T47D (cell line): ENCODE measurements at places on chromosomes 4 and X.
A peak's percentile ranks its signal among the peaks of the same experiment; 100 is the strongest.

- no peak for DNase-seq
Measured at GRCh38 chrX:110086916-110087484, 84.1 kb downstream of the TMEM164 start.

DNA sequence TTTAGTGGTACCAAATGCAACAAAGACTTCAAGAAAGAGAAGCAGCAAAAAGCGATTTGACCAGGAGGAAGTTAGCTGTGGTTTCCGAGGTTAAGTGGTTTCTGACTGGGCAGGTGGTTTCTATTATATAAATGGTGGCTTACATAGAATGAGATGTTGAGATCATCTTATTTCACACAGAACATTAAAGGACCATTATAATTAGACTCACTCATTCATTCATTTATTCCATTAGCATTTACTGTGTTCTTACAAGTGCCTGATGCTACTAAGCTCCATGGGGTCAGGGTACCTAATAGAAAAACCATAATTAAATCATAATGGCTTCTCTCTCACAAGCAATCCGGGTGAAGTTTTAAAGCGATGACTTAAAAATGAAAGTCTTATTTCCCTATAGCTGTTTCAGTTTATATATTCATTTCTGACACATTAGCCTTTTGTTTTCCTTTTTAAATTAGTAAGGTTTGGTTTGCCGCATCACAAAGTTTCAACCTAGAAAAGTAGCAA, 10.6 kb downstream of the TSPAN6 start:
- no peak for DNase-seq

- peak; percentile 22 for DNase-seq
Measured at GRCh38 chrX:111568354-111568753, 56.9 kb downstream of the SERTM2 start.

DNA sequence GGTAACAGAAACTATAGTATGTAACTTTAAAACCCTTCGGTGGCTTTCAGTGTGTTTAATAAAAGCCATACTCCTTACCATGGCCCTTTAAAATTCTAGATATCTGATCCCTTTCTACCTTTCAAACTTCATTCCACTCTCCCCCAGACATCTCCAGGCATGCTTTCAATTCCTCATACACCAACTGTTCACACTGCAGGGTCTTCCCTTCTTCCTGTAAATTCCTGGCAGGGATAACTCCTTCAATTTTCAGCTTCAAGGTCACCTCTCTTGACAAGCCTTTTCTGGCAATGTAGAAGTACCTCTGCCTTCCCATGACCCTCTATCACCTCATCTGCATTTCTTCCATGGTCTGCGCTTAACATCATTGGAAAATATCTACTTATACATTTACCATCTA, 60.8 kb downstream of the WDFY3 start:
- no peak for DNase-seq

- peak; percentile 40 for DNase-seq
Measured at GRCh38 chrX:78104447-78105176, 564 bp downstream of the PGK1 start.

- no peak for DNase-seq
Measured at GRCh38 chrX:150767475-150768131, 74.4 kb downstream of the MTMR1 start.

GRCh38 chr4:76948443-76949275, 893 bp upstream of the SEPTIN11 start:
- DNase-seq = peak; percentile 86

DNA sequence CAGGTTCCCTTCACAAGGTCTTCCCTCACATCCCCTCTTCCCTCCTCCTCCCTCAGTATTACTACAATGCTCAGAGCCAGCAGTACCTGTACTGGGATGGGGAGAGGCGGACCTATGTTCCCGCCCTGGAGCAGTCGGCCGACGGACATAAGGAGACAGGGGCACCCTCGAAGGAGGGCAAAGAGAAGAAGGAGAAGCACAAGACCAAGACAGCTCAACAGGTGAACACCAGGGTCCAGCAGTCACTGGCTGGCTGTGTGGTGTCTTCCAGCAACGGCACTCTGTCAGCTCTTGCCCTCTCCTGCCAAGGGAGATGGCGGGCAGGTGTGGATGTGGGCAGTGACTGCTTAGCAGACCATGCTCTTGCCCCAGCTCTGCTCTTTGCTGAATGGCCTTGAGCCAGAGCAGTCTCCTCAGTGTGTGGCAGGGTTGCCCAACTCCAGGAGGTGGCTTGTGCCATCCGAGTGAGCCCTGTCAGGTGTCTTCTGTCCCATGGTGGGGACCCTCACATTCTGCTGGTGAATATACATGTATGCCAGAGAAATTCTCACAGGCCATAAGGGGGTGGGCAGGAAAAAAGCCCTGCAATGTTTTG, 11.4 kb upstream of the UBA1 start:
- no peak for DNase-seq

DNA sequence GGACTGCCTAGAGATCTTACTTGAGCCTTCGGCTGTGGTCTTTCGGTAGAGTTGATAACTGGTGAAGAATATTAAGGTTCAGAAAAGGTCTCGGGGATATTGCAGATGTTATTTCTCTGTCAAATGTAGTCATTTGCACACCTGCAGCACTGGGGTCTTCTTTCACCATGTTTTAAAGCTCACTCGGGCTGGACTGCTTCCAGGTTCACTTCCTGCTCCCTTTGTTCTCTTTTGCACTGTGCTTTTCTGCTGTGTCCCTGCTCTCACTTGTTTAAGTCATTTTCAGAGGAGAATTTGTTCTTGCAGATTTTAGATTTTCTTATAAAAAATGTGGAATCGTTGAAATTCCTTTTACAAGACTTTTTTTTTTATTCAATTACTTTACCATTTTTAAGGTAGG, 68.5 kb downstream of the BMPR1B start:
- DNase-seq = no peak

DNA sequence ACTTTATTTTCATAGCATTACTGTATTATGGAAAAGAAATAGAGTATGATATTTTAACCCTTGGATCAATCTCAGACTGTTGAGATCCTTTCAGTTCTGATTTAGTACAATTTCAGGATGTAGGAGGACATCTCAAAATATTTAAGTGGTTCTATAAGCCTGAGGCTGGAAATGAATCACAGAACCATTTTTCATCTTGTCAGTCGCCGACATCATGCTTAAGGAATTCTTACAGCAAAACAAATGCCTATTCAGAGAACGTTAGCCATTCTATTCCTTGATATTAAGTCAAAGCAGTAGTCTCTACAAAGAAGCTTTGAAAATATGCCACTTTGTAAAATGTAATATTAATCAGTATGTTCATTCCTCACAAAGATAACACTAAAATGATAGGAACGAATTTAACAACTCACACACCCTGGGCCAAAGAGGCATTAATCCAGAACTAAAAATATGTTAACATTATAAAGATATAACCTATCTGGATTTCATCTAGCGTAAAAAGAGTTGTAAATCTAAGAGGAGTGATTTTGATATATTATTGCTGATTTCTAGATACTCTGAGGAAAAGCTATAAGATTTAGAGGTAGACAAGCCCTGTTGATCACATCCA, 152.0 kb downstream of the GASK1B start:
- no peak for DNase-seq

DNA sequence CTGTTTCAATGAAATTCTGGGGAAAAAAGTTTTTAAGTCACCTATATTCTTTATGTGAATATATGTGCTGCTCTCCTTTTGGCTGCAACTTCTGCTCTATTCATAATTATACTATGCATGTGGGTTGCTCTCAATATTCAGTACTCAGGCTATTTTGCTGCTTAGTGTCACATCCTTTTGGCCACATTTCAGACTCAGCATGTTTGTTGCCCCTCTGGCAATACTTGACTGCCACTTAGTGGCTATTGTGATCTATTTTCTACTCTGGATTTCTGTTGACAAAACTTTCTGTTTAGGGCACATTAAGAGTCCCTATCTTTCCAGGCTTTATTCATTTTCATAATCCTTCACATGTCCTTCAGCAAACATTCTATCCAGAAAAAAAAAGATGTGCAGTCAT, 15.8 kb upstream of the CT45A1 start:
- no peak for DNase-seq

- no peak for DNase-seq
Measured at GRCh38 chrX:75061701-75062100, 94.4 kb downstream of the ABCB7 start.

- no peak for DNase-seq
Measured at GRCh38 chr4:141705048-141705746, 68.8 kb downstream of the IL15 start.

DNA sequence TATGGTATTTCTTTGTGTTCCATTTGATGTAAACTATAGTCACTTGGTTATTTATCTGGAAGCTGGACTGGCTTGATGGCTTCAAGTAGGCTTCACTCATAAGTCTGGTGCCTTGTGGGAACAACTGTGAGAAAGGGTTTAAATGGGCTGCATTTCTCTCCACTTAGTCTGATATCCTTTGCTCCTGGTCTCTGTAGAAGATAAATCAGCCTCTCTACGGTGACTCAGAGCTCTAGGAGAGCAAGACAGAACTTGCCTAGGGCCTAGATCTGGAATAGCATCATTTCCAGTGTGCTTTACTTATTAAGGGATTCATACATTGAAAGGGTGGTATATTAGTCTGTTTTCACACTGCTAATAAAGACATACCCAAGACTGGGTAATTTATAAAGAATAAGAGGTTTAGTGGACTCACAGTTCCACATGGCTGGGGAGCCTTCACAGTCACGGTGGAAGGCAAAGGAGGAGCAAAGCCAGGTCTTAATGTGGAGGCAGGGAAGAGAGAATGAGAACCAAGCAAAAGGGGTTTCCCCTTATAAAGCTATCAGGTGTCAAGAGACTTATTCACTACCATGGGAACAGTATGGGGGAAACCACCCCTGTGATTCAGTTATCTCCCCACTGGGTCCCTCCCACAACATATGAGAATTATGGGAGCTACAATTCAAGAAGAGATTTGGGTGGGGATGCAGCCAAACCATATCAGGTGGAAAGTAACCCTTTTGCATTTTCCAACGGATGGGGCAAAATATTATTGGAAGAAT, 1746.4 kb upstream of the PCDH7 start:
- no peak for DNase-seq

DNA sequence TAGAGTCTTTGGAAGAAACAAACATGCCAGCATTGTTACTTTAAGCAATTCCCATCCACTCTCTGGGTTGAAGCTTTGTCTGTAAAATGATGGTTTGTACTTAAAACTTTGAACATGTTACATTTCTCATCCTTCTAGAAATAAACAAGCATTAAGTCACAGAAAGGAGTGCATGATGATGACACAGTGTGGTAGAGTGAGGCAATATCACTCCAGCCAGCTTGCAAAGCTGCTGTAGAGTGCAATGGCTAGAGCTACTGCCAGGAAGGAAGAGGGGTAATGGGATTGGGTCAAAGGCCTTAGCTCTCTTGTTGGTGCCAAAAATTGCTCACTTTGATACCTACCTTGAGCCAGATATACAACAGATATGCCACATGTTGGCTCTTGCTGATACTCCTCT, 12.3 kb upstream of the ENOX2 start:
- no peak for DNase-seq

DNA sequence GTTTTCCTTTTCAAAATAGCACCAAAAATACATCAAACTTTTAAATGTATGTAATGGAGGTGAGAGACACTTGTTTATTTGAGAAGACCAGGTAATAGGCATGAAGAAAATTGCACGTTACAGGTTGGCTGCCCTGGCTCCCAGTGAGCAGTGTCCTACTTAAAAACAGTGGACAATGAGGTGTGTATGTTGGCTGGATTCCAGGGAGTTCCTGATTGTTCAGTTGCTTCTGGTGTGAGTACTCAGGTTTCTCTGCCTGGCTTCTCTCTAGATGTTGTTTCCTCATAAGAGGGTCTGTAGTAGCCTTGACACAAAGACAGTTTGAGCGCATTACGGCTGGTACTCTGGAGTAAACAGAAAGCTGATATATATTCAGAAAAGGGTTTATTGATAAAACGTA, 29.4 kb downstream of the SNX25 start:
- no peak for DNase-seq

GRCh38 chr4:113614414-113614813, 147.1 kb downstream of the CAMK2D start:
- DNase-seq = no peak

DNA sequence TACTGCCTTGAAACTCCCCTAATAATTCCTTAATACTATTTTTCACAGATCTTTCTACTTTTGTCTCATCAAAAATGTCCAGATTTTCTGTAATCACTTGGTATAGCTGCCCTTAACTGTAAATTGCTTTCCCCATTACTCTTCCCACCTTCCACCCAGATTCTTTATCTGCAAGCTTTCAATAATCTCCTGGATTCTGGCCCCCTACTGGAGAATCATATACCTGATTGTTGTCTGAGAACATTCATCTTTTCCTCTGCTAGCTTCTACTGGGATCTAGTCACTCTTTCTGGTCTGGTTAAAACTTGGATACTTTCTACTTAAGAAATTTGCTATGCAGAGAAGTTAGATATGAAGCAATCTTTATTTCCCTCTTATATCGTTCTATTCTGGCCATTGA, 552.6 kb downstream of the PCDH19 start:
- DNase-seq = no peak

DNA sequence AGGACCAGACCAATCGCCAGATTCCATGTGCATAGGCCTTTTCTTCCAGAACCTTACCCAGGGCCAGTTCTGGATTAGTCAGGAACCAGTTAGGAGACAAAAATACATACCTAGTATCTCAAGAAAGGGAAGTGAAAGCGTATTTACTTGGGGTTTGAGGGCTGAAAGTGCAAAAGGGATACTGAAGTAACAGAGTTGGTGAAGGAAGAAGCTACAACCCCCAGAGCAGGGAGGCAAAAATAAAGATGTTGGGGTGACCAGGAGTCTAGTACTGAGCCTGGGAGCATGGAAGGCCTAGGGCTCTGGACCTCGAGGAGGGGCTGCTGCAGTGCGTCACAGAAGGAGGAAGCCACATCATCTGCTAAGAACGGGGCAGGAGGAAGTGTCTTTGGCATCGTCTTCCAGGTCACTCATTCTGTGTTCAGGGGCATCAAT, 38.3 kb downstream of the TKTL1 start:
- no peak for DNase-seq

GRCh38 chr4:48017108-48017571, 568 bp downstream of the NIPAL1 start:
- DNase-seq = peak; percentile 30

- DNase-seq = no peak
Measured at GRCh38 chr4:36255577-36255976, 11.3 kb upstream of the ARAP2 start.

DNA sequence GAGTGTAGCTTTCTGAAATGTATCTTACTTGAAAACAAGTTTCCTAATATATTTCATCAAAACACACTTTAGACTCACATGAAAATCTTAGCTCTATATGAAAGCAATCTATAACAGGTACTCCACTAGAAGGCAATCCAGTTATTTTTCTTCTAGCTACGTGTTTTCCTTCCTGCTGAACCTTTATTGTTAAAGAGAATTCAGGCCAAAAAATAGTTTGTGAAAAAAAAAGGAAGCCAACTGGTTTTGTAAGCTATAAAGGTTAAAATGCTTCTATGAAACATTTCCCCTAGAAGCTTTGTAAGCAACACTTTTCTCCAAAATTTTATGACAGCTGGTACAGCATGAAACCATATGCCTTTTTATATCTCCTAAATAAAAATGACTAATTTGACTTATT, 304.7 kb upstream of the DIAPH2 start:
- no peak for DNase-seq

DNA sequence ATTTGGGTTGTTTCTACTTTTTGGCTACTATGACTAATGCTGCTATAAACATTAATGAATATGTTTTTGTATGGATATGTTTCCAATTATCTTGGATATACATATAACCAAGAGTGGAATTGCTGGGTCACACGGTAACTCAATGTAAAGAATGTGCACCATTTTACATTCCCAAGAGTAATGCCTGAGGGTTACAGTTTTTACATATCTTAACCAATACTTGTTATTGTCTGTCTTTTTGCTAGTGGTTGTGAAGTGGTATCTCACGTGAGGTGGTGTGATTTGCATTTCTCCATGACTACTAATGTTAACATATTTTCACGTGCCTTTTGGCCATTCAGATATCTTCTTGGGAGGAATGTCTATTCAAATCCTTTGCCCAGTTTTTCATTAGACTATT, 200.3 kb upstream of the MAB21L2 start:
- no peak for DNase-seq
